ENCODE measurements at places on chromosomes 13 and 19.

GRCh38 chr19:1225440-1226226, 12.2 kb downstream of the CBARP start:
- DNase-seq: no peak

DNA sequence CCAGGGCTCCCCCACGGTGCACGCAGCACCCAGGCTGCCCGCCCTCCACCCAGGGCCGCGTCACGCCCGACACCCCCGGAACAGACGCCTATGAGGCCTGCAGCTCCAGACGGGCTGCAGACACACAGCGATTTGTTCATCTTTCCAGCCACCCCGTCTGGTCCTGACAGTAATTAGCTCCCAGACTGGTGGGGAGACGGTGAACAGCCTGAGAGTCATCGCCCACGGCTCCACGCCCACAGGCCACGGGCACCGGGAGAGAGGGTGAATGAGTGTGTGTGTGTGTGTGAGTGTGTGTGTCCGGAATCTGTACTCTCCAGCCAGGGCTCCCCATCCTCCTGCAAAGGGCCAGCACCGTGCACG, 18.1 kb downstream of the GADD45B start:
- DNase-seq: no peak

GRCh38 chr13:75038393-75039113, 443.4 kb downstream of the TBC1D4 start:
- no peak for DNase-seq

DNA sequence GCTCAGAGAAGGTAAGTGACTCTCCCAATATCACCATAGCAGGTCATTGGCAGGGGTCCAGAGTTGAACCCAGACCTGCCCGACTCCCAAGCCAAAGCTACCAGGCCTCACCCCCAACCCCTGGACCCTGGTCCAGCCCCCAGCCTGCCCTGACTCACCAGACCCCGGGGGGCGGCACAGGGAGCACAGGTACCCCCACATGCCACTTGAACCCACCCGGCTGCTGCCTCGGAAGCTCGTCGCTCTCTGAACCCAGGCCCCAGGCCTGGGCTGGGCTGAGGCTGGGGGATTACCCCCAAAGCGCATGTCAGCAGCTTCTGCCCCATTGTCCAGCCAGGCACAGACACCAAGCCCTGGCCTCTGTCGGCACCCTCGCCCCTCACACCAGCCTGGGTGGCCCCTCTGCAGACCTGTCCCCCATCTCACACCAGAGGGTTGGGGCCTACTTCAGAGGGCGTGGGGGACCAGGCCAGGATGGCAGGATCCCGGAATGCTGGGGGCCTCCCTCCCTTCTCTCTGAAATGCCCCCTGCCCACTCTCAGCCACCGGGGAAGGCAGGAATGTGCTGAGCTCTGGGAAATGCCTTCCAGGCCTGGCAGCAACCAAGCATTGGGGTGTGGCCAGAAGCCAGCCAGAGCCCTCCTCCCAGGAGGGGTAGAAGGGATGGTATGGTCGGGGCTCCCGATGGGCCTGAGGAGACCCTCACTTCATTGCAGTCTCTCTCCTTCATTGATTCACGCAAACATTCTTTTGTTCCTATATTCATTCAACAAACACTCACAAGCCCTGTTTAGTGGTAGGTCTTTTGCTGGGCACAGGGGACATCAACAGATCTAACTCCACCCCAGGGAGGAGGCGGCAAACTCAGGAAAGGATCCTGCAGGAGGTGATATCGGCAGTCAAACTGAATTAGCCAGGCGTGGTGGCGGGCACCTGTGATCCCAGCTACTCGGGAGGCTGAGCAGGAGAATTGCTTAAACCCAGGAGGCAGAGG, 1.7 kb upstream of the PRX start:
- no peak for DNase-seq

DNA sequence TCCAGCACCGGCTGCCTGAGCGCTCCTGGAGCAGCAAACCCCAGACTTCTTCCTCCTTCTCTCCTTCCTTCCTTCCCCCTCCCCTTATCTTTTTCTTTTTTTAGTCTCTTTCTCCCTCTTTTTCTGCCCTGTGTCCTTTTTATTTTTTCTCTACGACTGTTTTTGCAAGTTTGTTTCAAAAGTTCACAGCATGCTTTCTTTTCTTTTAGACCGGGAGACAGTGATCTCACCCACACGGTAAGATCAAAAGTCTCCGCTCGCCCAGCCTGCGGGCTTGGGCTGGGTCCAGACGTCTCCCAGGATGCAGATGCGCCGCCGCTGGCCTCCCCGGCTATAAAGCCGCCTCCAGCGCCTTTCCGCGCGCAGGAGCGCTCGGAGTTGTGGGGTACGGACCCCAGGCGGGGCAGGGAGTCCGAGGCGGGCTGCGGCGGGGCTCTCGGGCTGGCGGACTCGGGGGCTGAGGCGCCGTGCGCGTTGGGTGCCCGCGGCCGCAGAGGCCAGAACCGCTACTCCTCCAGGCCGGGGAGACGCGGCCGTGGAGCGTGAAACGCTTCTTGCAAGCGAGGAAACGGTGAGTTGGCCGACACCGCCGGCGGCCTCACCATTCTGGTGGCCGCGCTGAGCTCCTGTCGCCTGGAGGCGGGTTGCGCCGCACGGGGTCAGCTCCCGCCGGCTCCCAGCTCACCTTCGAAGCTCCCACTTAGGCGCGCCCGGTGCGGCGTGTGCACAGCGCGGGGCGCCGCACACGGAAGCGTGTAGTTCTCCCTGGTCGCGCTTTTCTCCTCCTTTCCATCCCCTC, 2.0 kb upstream of the TSHZ3 start:
- no peak for DNase-seq

GRCh38 chr19:610801-611480, 21.3 kb downstream of the HCN2 start:
- DNase-seq: peak; percentile 37

GRCh38 chr13:94646904-94647303, 45.2 kb downstream of the GPR180 start:
- DNase-seq: no peak

DNA sequence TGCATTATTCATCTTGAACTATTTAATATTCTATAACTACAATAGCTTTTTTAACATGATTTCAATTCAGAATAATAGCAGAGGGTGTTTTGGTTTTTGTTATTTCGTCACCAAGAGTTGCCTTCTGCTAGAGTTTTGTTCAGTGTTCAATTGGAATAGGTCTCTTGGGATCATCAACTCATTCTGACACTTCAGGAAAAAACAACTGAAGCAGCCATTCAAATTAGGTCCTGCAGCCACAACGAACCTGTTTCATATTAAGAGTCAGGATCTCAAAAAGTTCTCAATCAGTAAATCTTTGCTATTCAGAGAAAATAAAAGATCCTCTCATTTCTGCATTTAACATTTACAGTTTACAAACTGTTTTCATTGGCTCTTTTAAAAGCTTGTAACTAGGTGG, 2.4 kb upstream of the CHAMP1 start:
- no peak for DNase-seq

GRCh38 chr13:26896986-26897668, 136.5 kb upstream of the GPR12 start:
- no peak for DNase-seq

DNA sequence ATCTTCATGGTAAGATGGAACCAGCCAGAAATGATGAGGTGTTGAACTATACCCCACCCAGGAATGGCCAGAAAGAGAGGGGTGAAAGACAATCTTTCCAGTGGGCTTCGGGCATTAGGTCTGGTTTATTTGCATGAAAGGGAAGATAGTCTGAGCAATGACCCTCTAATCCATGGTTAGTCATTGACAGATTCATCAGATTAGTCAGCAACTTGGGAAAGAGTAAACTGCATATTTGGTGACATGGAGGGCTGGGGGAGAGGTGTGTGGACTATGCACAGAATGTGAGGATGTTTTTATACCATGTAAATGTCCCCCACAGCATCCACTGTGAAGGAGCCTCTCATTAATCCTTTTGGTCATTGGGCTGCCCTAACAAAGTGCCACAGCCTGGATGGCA, 30.1 kb upstream of the USP12 start:
- no peak for DNase-seq

GRCh38 chr13:107376341-107377125, 808.6 kb upstream of the ARGLU1 start:
- no peak for DNase-seq

DNA sequence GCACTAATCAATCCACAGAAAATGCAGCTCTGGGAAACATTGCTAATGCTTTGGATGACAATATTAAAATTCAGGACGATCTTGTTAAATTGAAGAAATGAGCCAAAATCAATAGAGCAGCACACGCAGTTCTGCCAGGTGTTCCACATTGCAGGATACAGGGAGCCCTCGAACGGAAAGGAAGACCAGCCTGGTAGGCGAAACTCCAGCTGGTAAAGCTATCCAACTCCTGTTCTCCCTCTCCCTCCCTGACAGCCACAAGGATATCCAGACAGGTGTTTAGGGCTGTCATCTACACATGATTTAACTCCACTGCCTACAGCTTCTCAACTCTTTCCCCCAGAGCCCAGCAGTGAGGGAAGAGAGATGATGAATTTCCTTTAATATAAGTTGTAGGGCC, 67.7 kb downstream of the EPSTI1 start:
- DNase-seq: no peak

- DNase-seq: no peak
Observed at GRCh38 chr19:4909156-4909896, at the start of gene UHRF1. Gene UHRF1 (plus strand): TSS chr19:4909501. CDS start chr19:4910886, 1,385 bp downstream.

DNA sequence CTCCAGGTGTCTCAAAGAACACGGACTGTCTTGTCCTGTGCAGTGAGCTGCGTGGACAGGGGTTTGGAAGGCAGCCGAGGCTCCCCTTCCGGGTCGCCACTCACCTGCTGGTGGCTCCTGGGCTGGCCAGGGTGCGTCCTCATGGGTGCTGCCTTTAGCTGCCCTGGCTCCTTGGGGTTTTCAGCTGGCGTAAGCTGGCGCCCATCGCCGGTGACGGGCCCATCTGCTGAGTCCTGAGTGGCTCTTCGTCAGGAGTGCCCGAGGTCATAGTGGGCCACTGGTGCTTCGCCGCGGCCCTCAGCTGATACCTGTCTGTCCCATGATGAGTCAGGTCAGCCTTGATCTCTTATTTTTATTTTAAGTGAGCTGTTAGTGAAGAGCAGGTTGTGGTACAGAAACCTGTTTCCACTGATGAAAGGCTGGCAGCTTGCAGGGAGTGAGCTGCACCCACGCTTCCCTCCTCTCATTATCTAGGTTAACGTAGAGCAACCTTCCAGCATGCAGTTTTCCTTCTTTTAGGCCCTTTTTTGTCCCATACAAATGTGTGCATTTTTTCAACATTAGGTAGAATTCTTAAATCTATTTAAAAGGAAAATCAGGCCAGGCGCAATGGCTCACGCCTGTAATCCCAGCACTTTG, 18.4 kb downstream of the EPN1 start:
- DNase-seq: no peak

DNA sequence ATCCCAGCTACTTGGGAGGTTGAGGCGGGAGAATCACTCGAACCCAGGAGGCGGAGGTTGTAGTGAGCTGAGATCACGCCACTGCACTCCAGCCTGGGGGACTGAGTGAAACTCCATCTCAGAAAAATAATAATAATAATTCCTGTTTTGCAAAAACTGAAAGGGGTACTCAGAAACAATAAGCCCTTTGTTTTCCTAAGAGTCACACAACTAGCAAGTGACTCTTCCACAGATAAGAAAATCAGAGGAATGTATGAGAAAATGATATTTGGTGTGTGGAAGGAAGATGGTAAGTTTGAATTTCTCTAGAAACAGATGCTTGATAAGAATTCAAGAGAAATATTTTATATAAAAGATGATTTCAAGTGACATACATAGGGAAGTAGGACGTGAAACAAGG, 35.1 kb downstream of the SYDE1 start:
- no peak for DNase-seq

DNA sequence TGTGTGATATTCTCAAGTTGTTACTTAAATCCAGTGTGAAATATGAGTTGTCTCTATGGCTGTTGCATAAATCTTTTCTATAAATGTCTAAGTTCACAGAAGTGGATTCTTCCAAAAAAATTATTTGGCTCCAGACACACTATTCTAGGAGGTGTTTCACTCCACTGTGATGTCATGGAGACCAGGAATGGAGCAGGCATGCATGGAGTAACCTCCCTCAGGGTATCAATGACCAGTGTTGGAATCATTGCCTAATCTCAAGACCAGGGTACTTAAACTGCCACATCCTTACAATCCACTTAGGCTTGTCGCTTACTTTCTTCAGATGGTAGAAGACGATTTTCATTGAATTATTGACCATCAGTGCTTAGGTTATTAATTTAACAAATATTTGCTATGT, 55.4 kb downstream of the LRRC63 start:
- no peak for DNase-seq

DNA sequence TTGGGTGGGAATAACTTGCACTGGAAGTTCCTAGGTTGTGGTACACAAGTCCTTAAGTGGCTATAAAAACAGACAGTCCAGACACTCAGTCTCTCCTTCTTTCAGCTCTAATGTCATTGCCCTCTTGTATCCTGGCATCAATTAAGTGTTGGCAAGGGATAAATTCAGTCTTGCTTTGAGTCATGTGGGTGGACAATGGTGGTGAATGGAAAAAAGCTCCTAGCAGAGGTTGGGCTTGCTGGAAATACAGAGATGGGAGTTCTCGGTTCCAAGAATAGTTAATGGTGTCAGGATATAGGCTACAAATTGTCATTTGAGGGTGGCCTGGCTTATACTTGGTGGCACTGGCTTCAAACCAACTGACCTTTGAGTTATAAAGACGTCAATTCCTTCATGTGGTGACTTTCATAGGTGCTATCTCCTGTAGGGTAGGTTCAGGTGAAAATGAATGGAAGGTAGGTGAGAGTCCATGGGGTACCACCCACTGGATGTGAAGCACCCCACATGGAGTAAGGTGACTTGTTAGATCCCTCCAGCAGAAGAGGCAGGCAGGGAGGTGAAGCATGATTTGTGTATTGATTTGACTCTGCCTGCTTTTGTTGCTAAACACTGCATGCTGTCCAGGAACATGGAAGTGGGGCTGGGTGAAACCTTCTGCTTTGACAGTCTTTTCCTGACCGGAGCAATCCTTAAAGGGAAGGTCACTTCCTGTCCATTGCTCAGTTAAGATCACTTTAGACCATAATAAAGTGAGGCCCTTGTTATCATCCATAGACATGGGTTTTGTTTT, 102.0 kb downstream of the LACC1 start:
- DNase-seq: no peak

DNA sequence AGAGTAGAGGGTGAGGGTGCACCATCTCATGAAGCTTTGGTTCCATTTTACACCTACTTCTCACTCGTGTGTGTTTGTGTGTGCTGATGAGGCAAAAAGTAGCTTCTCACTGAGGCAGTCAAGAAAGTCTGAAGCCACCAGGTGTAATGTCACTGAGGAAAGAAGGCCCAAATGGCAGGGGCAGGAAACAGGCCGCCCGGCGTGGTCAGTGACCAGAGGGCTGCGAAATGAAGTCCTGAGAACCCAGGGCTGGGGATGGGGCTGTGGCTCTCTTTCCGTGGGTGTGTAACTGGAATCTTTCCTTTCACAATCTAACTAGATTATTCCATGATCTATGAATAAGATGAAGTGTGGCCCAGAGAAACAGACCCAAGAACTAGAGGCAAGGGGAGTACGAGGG, 25.5 kb upstream of the TFDP1 start:
- no peak for DNase-seq

- no peak for DNase-seq
Observed at GRCh38 chr19:45564131-45564780, 20.3 kb downstream of the OPA3 start.

GRCh38 chr19:40273469-40274360, 11.4 kb downstream of the AKT2 start:
- DNase-seq: no peak

GRCh38 chr19:33365691-33366090, 7.8 kb upstream of the CEBPG start:
- no peak for DNase-seq
